ENCODE measurements at places on chromosomes 1 and 21.

GRCh38 chr21:25420831-25421230 lies 186.4 kb downstream of the MRPL39 start:
- DNase-seq, result no peak

DNA sequence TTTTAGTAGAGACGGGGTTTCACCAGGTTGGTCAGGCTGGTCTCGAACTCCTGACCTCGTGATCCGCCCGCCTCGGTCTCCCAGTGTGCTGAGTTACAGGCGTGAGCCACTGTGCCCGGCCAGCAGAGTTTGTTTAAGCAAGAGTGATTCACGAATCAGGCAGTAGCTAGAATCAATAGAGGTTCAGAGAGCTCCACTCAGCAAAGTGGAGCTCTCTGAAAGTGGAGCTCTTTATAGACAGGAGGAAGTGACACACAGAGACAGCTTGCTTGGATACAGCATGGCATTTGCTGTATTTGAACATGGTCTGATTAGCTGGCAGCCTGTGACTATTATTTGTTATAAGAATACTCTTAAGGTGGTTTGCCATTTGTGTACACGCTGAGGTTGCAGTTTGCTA lies 27.1 kb upstream of the CD34 start:
- DNase-seq, result no peak

DNA sequence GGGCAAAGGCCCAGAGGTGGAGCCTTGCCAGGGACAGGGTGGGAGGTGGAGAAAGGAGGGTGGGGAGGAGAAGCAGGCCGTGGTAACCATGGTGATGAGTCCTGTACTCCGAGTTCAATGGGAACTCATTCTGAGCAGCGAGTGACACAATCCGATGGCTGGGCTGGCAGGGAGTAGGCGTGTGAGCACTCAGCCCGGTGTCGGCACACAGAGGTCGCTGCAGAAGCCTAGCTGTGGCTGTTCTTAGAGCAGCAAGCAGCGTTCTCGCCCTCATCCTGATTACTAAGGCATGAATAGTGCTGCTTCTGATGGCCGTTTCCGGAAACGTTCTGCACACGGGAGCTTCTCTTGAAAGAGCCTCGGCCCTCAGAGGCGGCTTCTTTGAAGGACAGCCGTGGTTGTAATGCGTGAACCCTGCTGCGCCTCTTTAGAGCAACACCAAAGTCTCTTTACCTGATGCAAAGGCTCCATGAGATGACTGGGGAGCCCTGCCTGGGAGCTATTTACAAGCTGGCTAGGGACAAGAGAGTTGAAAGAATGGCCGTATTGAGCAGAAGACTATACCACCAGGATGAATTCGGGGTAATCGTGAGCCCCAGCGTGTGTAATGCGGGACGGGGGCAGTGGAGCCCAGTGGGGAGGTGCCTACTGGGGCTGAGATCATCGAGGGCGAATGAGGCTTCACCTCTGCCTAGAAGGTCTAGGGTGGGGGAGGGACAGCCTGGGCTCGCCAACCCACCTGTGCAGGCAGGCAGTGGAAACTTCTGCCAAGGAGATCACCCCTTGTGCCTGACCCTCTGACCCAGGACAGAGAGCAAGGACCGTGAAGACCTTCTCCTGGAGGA lies 72.8 kb upstream of the PAX7 start:
- DNase-seq, result peak; percentile 10

GRCh38 chr1:34412598-34413370 lies 236.1 kb downstream of the C1orf94 start:
- DNase-seq, result no peak

GRCh38 chr1:232561381-232561780 lies 68.6 kb downstream of the SIPA1L2 start:
- no peak for DNase-seq

GRCh38 chr1:156248323-156248683 lies 447 bp upstream of the PAQR6 start:
- DNase-seq, result no peak

DNA sequence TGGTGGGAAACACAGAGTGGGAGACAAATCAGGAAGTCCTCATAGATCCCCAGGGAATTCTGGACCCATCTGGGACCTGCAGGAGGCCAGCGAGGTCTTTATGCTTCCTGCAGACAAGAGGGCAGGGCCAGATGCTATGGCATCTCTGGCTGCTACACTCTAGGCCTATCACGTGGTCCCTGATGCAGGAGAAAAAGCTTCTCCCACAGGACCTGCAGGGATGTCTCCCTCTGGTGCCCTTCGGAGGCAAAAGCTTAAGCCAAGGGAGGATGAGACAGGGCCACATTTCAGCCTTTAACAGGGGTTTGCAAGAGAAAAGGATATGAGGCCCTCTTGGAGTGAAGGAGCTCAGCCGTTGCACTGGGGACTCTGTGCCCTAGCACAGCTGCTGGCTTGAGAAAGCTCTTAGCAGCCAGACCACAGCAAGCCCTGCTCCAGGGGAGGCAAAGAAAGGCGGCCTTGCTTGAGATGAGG lies 243.0 kb downstream of the C1orf94 start:
- no peak for DNase-seq

GRCh38 chr1:77824694-77825093 lies 45.2 kb downstream of the MIGA1 start:
- DNase-seq, result no peak

- DNase-seq, result no peak
These were observed 1.5 kb upstream of the GJB3 start for GRCh38 chr1:34779526-34779925.

DNA sequence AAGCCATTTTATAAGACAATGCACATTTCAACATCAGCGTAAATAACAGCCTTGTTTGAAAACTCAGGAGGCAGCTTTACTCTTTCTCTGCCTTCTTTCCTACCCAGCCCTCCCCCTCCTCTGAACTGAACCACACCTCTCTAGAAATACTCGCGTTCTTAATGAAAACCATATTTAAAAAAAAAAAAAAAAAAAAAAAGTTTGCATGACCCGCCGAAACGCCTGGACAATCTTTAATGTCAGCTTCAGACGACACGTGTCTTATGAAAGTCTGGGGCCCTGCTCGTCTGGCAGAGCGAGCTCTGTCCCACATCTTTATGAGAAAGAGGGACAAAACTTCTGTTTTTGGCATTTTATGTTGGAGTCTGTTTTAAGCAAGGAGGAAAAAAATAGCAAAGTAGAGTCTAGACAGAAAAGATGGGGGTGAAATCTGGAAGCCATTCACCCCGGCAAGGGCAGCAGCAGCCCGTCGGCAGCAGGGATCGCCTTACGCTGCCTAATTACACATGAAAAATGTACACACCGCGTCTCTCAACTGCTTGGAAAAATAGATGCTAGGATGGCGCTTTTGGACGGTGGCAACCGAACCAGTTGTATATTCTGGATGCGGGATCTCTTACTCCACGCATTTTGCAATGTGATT lies 130.4 kb upstream of the ETS2 start:
- DNase-seq, result no peak

DNA sequence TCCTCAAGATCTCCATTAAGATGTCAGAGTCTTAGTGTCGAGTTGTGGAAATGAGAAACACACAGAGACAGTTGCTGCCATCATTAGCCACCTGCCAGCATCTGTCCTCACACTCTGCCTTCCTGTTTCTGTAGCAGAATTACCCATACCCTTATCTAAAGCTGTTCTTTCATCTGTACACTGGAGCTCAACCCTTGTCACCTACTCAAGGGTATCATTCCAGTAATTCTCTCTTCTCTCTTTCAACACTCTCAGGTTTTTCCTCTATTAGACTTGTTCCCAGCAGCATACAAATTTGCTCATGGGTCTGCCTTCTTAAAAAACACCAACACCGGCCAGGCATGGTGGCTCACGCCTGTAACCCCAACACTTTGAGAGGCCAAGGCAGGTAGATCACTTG lies 27.4 kb upstream of the RNF2 start:
- no peak for DNase-seq

DNA sequence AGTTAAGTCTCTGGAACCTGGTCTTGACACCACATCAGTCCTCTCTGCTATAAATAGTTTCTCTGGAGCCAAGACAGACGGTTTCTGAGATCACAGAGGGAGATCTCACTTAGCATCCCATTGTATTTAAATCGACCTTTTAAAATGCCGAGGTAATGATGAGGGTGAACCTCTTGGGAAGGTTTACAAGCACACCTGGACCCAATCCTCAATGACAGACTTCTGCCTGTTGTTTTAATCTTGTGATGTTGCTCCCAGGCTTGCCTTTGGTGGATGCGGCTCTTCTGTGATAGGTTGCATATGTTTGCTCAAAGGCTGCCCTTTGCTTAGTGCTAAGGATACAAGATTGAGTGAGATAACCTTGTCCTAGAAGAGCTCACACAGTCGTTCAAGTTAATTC lies 104.6 kb upstream of the L1TD1 start:
- DNase-seq, result no peak
